GM23338 (cell line): ENCODE measurements at places on chromosomes 2 and 18. TPM values are rescaled to one million over a fixed set of nuclear protein-coding genes. Genes with fewer than 3 reads are reported as not detected.

HOXD8 gene
- not detected in 2 replicates for total RNA-seq

- no peak overlapping the region for H3K4me3 ChIP-seq
- H3K36me3 ChIP-seq: no peaks in the 10 kb centered on the region
- DNase-seq: peak; percentile 73
- no peak overlapping the region for H3K27ac ChIP-seq
Observed at GRCh38 chr2:132489150-132489549, 72.5 kb downstream of the GPR39 start.

DNA sequence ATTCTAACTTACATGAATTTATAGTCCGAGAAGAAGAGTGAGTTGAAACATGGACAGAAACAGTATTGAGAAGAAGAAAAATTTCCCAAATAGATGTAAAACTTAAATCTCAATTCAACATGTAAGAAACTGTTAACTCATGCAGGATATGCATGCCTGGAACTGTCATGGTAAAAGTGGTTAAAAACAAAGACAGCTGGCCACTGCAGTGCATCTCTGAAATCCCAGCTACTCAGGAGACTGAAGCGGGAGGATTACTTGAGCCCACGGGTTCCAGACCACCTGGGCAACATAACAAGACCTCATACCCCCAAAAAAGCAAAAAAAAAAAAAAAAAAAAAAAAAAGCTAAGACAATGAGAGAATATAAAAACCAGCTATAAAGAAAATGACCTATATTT lies 93.0 kb upstream of the TTC27 start:
- no peak overlapping the region for H3K27ac ChIP-seq
- no peak overlapping the region for H3K4me3 ChIP-seq

DAPL1 gene
- not detected in 2 replicates for total RNA-seq

LYPD1 gene
- 4.2 TPM in 2 replicates for total RNA-seq

DNA sequence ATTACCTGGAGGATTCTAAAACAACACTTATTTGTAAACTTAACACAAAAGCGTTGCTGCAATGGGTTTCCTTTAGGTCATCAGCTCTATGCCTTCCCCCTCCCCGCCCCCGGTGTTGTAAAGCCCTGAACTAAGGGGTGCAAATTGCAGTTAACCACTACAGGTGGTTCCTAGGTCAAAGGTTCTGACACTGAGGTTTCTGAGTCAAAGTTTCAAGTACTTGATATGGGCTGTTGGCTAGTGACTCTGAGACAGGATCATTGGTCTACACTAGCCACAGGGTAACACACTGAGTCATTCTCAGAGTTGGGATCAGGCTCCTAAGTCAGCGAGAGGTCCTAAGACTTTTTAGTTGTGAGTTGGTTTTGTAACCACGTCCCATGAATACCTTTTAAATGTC lies 15.4 kb downstream of the IL1B start:
- no peak for DNase-seq
- no peak overlapping the region for H3K27ac ChIP-seq
- H3K27me3 ChIP-seq: no peaks in the 10 kb centered on the region
- H3K36me3 ChIP-seq: no peaks in the 10 kb centered on the region

DNA sequence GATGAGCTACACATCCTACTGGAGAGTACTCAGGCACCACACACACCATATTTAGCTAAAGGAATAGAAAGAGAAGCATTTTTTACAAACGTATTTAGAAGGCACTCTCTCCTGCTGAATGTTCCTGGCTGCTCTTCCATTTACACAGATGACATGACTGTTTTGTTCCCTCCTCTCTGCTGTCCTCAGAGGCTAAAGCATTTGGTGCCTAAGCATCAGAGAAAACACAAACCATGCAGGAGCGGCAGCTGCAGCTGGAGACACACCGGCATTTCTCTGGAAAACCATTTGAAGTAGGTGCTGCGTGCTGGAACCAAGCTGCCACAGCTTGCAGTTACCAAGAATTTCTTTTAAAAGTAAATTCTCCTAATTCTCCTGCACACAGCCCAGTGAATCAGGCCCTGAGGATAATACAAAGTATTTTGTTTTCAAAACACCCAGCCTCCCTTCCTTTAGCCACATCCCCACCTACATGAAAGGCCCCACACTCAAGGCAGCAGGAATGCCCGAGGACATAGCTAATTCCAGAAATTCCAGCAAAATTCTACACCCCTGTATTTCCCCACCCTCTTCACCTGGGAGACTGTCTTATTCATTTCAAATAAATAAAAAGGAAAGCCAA lies 488.9 kb upstream of the SOX11 start:
- no peaks in the 10 kb centered on the region for H3K36me3 ChIP-seq
- no peak overlapping the region for H3K4me3 ChIP-seq
- H3K4me1 ChIP-seq: no peaks in the 10 kb centered on the region
- peak; percentile 1 for DNase-seq
- H3K27ac ChIP-seq: no peak overlapping the region
- no peaks in the 10 kb centered on the region for H3K27me3 ChIP-seq

DNA sequence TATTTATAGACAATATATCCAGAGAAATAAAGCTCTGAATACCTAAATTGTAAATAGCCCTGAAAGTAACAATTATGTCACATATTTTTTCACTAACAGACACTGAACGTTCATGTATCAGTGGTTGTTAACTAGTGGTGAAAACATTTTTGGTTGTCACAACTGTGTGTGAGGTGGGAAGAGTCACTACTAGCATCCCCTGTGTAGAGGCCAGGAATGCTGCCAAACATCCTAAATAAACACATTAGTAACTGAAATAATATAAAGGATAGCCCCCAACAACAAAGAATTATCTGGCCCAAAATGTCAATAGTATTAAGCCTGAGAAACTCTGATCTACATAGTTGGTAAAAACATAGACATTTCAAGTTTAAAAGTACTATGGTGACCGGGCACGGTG lies 64.5 kb downstream of the ROCK1 start:
- H3K27me3 ChIP-seq: no peaks in the 10 kb centered on the region
- no peaks in the 10 kb centered on the region for H3K4me1 ChIP-seq
- H3K27ac ChIP-seq: no peak overlapping the region
- no peak for DNase-seq

DNA sequence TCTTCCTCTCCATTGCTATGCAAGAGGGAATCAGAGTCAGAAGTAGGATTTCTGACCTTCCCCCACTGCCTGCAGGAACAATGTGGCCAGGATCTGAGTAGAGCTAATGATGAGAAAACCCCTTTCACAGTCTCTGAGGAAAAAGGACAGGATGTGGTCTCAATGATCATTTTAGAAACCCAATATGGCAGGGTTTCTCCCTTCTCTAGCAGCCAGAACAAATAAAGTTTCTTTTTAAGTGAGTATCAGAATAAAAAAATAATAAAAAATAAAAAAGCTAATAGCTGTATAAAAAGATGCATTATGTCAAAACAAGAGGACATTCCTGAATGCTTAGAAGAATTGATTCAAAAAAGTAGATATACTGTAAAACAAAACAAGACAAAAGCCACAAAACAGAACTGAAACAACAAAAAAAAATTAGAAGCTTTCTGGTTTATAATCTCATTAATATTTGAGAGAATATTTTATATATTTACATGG lies 1124.9 kb upstream of the ZEB2 start:
- DNase-seq: peak; percentile 20
- H3K4me1 ChIP-seq: peaks cover 22% of the 10 kb centered on the region; the same call in 1 of the 2 replicates
- H3K36me3 ChIP-seq: no peaks in the 10 kb centered on the region

GRCh38 chr18:10453806-10454680 lies at the start of gene APCDD1:
TSS of gene APCDD1 (plus strand) at chr18:10454635. CDS start at chr18:10454982, 347 bp downstream.
- peaks cover 12% of the 10 kb centered on the region; the same call in 1 of the 2 replicates for H3K4me1 ChIP-seq
- peak within 1 kb of the TSS; percentile 88 for H3K4me3 ChIP-seq
- peaks cover 61% of the 10 kb centered on the region for H3K27me3 ChIP-seq
- H3K27ac ChIP-seq: no peak within 1 kb of the TSS
- DNase-seq: peak; percentile 73

DNA sequence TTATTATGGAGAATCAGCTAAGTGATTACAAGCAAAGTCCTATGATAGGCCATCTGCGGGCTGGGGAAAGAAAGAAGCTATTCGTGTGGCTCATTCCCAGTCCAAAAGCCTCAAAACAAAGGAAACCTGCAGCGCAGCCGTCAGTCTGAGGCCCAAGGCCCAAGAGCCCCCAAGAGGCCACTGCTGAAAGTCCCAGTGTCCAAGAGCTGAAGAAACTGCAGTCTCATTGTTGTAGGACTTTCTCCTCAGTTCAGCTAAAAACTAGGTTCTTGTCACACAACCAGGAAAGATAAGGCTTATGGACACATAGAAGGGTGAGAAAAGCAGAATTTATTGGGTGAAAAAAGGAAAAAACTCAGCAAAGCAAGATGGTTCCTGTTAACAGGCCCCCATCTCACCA lies 143.2 kb downstream of the RHBDD1 start:
- no peaks in the 10 kb centered on the region for H3K27me3 ChIP-seq
- no peak overlapping the region for H3K4me3 ChIP-seq
- peaks cover 15% of the 10 kb centered on the region; the same call in 1 of the 2 replicates for H3K4me1 ChIP-seq

DNA sequence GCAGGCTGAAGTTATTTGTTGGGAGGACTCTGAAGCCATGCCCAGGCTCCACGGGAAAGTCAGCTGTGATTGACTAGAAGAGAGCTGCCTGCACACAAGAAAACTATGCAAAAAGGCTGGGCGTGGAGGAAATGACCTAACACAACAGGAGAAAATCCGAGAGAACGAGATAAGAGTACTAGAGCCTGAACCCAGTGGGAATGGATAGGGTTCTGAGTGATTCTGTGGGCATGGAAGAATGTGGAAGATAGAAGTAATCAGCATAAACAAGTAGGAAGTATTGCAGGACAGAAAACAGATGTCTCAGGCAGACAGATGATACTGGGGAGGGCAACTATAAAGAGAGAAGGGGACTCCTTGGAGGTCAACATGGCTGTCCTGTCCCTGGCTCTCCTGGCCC lies 12.1 kb upstream of the COPS8 start:
- no peaks in the 10 kb centered on the region for H3K27me3 ChIP-seq
- no peak overlapping the region for H3K4me3 ChIP-seq
- DNase-seq: no peak
- no peaks in the 10 kb centered on the region for H3K36me3 ChIP-seq
- no peaks in the 10 kb centered on the region for H3K4me1 ChIP-seq
- H3K27ac ChIP-seq: no peak overlapping the region

- no peaks in the 10 kb centered on the region for H3K36me3 ChIP-seq
- H3K4me1 ChIP-seq: no peaks in the 10 kb centered on the region
- no peak overlapping the region for H3K27ac ChIP-seq
- peaks cover 33% of the 10 kb centered on the region for H3K27me3 ChIP-seq
Observed at GRCh38 chr2:231930593-231931281, 4.5 kb upstream of the NPPC start.

DNA sequence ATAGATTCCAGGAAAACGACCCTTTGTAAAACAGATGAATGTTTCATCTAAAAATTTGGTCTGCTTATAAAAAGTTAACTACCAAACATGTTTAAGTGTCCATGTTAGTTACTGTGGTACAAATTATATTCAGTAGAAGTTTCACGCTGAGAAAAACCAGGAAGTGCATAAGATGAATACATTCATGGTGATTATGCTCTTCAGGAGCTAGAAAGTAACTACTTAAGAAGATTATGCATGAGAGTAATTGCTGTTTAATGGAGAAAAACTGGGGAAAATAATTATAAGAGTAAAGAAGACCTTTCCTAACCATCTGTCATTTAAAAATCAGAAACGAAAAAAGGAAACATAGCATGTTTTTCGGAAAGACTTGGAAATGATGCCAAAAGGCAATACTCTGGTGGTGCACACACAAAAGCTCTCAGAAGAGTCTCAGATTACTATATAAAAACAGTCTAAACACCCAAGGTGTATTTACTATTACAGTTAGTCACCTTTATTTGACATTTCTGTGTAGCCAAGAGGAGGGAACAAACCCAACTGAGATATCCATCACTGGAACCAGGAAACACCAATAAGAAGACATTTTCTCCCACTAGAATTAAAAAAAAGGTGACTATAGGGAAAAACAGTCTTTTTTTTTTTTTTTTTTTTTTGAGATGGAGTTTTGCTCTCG lies 38.8 kb upstream of the METTL21A start:
- no peaks in the 10 kb centered on the region for H3K36me3 ChIP-seq
- 0 out of 2 replicates have a peak, but pooled peaks cover 3% of the 10 kb centered on the region for H3K4me1 ChIP-seq
- no peak overlapping the region for H3K4me3 ChIP-seq
- no peak overlapping the region for H3K27ac ChIP-seq
- H3K27me3 ChIP-seq: no peaks in the 10 kb centered on the region

- no peaks in the 10 kb centered on the region for H3K27me3 ChIP-seq
- H3K4me1 ChIP-seq: peaks cover 76% of the 10 kb centered on the region
- H3K27ac ChIP-seq: peak overlapping the region; percentile 83
- no peak overlapping the region for H3K4me3 ChIP-seq
- no peaks in the 10 kb centered on the region; the same call in 1 of the 2 replicates for H3K36me3 ChIP-seq
Observed at GRCh38 chr2:85243101-85244072, 84.4 kb downstream of the TGOLN2 start.

MYO3B gene
- 0.19 and 0.42 TPM in 2 replicates for total RNA-seq

- no peaks in the 10 kb centered on the region for H3K27me3 ChIP-seq
- H3K4me1 ChIP-seq: no peaks in the 10 kb centered on the region
- H3K36me3 ChIP-seq: no peaks in the 10 kb centered on the region
- DNase-seq: no peak
- no peak overlapping the region for H3K27ac ChIP-seq
Observed at GRCh38 chr2:232457121-232458011, 1.4 kb downstream of the ALPI start.

GRCh38 chr2:104164721-104165252 lies 689.1 kb upstream of the POU3F3 start:
- H3K27ac ChIP-seq: no peak overlapping the region
- DNase-seq: peak; percentile 17
- H3K27me3 ChIP-seq: no peaks in the 10 kb centered on the region
- H3K4me1 ChIP-seq: 0 out of 2 replicates have a peak, but pooled peaks cover 8% of the 10 kb centered on the region

- H3K4me1 ChIP-seq: peaks cover 3% of the 10 kb centered on the region; the same call in 1 of the 2 replicates
- no peaks in the 10 kb centered on the region for H3K27me3 ChIP-seq
- H3K4me3 ChIP-seq: no peak overlapping the region
- no peaks in the 10 kb centered on the region for H3K36me3 ChIP-seq
Observed at GRCh38 chr2:109155553-109156451, 26.8 kb downstream of the SH3RF3 start.

GRCh38 chr2:45754131-45755010 lies 102.9 kb downstream of the PRKCE start:
- 0 out of 2 replicates have a peak, but pooled peaks cover 2% of the 10 kb centered on the region for H3K4me1 ChIP-seq
- H3K36me3 ChIP-seq: no peaks in the 10 kb centered on the region
- H3K27me3 ChIP-seq: no peaks in the 10 kb centered on the region
- H3K4me3 ChIP-seq: no peak overlapping the region
- DNase-seq: no peak

DNA sequence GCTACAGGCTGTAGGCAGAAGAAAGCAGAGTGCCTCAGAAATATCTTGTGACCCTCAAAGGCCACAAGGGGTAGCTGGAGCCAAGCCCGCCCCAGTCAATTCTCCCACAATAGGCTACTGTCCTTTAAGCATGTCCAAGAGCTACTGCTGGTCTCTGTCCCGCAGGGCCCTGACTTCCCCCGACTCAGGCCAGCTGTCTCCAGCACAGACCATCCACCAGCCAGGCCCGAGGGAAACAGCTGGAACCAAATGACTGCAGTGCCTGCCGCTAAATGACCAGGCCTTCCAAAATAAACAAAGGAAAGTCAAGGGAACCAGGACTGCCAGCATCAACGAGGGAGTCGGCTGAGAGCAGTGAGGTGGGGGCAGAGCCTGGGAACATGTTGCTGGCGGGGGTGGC lies 36.7 kb downstream of the MCFD2 start:
- peak; percentile 41 for DNase-seq
- H3K27ac ChIP-seq: no peak overlapping the region
- H3K4me3 ChIP-seq: no peak overlapping the region
- no peaks in the 10 kb centered on the region for H3K36me3 ChIP-seq
